CD4-positive, alpha-beta T cell treated with Interleukin-1 beta for 1 hour (primary cell): ENCODE measurements at places on chromosomes 12 and 14.

- DNase-seq, result no peak
Measured at GRCh38 chr12:101455685-101456084, 19.5 kb upstream of the SPIC start.

GRCh38 chr12:66199831-66200509 is 11.0 kb downstream of the IRAK3 start:
- no peak for DNase-seq

GRCh38 chr12:124169577-124170284 is 125.2 kb upstream of the RFLNA start:
- no peak for DNase-seq

DNA sequence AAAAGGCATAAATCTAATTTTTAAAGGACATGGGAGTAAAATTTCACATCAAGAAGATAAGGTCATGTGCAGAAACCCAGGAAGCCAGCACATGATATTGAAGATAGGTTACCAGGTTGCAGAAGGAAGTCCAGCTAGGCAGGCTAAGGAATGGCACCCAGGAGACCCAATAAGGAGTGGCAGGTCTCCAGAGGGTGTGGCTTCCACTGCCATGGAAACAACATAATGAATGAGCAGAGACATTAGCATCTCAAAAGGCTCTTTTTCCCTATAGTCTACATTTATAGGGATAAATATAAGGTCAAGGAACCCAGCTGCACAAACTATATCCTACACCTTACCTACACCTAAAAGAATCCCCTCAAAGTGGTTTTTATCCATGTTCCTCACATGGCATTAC is 275.9 kb downstream of the RPS29 start:
- DNase-seq, result no peak

DNA sequence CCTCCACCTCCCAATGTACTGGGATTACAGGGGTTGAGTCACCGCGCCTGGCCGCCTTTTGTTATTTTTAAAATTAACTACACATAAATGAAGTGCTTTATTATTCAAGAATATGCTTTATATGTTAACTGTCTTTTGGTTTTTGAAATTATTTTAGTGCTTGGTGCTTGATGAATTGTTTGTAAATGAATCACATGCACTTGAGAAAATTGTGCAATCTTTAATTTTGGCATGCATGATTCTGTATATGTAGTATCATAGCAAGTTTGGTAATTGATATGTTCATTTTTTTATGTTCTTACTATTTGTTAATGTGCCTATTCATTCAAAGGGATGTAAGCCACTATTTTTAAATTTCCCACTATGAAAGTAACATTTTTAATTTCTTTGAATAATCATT is 440.9 kb downstream of the NAV3 start:
- no peak for DNase-seq

GRCh38 chr12:31855427-31855826 is 103.8 kb upstream of the RESF1 start:
- DNase-seq, result no peak

DNA sequence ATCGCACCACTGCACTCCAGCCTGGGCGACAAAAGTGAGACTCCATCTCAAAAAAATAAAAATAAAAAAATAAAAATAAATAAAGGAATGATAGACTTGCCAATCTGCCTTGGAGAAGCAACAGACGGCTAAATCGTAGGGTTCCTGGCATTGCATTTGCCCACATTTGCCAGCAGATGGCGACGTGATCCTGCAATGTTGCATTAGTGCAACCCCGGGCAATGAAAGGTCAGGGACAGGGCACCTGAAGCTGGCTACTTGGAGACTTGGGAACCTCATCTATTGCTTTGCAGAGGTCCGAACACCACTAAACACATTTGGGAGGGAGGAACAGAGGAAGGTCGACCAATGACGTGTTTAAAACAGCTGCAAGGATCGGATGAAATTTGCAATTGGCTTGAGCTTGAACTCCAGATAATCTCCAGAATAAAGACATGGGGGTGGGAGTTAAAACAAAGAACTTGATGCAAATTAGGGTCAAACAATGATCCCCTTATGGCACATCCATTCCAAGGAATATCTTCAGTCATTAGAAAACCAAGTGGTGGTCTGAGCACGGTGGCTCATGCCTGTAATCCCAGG is 34.6 kb downstream of the SPRING1 start:
- peak; percentile 66 for DNase-seq

DNA sequence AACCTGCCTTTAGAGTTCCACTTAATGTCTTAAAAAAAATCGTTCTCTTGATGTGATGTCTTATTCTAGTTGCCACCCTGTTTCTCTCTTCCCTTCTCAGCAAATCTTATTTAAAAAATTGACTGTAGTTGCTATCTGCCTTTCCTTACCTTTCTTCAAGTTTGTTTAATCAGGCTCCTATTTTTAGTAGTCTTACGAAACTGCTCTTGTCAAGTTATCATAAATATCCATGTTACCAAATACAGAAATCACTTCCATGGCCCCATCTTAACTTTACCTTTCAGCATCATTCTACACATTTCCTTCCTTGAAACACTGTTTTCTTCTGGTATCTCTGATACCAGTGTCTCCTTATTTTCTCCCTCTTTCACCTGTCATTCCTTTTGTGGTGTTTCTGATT is 227.3 kb downstream of the ERC1 start:
- DNase-seq, result no peak

GRCh38 chr12:10018386-10018785 is 8.0 kb downstream of the CLEC12B start:
- DNase-seq, result no peak

- DNase-seq, result no peak
Measured at GRCh38 chr12:122869207-122869973, 26.5 kb downstream of the VPS37B start.

GRCh38 chr12:98351089-98351488 is 164.3 kb upstream of the TMPO start:
- no peak for DNase-seq

DNA sequence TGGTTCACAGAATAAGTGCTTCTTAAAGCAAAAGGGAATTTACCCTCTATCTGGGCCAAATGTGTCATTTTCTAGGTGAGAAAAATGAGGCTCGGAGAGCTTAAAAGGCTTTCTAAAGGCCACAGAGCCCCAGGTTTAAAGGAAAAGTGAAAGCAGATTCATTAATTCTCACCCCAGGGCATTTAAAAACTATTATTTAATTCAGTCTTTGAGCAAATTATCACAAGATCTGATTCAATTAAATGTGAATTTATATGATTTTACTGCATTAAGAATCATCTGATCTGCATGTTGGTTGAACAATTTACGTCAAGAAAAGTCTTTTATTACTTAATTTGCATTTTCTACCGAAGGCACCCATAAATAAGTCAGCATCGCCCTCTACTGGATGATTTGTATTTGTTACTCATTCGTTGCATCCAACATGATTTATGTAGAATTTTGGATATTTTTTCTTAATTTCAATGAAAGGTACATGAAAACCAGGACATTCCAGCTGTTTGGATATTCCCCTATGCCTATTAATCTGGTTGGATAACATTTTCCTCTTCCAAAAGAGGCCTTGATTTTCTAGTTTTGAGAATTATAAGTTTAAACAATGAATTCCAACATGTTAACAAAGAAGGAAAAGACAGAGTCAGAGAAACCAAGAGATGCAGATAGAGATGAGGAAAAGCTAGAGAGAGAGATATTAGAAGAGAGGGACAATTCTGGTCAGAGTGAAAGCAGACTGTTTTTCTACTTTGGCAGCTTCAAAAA is 19.1 kb upstream of the DHRS7 start:
- DNase-seq, result peak; percentile 79

GRCh38 chr14:104800015-104800770 is 708 bp upstream of the ZBTB42 start:
- peak; percentile 90 for DNase-seq

DNA sequence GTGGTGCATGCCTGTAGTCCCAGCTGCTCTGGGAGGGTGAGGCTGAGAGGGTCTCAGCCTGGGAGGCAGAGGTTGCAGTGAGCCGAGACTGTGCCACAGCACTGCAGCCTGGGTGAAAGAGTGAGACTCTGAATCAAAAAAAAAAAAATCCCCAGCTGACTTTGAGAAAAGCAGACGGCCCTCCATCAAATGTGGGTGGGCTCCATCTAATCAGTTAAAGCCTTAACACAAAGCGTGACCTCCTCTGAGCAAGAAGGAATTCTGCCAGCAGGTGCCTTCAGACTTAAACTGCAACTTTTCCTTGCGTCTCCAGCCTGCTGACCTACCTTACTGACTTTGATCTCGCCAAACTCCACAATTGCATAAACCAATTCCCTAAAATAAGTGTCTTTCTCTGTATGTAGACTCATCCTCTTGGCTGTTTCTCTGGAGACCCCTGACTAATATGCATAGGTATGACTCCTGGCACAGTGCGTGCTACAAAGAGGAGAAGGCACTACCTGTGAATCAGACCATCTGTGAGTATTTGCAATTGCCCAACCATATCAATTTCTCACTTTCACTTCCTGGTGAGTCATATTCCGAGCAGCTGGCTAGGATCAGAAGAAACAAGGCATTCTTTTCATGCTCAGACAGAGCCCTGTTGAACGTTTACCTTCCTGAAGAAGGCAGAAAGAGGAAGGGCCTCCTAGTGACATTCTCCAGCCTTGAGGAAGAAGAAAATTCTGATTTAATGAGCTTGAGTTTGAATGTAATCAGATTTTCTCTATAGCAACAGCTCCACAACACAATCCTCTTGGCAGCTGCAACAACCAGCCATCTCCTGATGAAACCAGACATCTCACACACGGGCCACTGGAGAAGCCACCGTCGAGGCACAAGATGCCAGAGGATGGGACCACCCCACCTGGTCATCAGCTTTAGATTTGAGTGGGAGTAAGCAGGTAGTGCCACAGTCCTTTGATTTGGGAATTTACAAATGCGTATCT is 54.3 kb downstream of the CLMN start:
- peak; percentile 57 for DNase-seq

GRCh38 chr14:57069702-57070101 is 199.0 kb downstream of the EXOC5 start:
- DNase-seq, result no peak

GRCh38 chr14:76034566-76034965 is 49.0 kb downstream of the IFT43 start:
- no peak for DNase-seq

DNA sequence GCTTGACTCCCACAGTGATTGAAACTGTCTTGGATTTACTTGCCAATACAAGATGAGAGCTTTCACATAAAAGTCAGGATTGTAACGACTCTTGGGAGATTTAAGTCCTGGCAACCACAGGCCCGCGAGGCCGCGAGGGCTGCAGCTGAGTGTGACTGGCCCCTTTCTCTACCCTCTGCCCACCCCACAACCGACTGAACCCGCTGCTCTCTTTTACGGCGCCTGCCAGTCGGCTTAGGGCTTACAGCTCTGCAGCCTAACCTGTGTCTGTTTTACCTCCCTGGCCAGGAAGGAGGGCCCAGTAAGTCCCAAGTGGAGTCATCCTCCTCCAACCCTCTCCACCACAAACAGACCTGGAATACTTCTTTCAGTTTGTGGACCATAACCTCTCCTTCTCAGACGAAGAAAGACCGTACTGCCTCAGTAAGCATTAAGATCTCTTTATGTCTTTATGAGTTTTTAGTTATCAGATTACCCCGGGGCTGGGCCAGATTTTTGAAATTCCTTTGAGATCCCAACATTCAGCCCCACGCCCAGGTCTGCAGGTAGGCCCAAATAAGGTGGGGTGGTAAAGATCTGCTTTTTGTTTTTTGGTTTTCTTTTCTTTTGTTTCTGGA is 12.6 kb upstream of the TIGAR start:
- no peak for DNase-seq

DNA sequence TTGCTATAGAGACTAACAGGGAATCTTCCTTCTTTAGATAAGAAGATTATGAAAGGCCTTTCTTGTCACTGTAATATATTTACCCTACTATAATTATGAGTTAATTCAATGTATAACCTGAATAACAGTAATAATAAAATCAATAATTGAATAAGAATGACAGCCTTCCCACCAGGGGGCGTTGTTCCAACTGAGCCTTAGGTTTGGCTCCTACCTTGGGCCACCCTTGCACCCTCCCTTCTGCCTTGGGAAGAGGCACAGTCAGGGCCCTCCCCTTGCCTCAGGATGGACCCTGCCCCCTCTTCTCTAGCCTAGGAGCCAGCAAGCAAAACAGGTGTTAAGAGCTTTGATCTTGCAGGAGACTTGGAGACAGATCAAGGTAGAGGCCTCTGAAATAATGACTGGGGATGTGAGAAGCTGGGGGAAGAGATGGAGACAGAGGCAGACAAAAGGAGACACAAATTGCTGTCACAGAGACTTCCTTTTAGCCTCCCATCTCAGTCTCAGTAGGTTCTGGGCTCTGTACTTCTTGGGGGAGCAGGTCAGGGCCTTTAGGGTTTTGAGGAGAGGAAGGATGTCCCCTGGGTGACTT is 40.1 kb upstream of the CISTR start:
- peak; percentile 2 for DNase-seq

DNA sequence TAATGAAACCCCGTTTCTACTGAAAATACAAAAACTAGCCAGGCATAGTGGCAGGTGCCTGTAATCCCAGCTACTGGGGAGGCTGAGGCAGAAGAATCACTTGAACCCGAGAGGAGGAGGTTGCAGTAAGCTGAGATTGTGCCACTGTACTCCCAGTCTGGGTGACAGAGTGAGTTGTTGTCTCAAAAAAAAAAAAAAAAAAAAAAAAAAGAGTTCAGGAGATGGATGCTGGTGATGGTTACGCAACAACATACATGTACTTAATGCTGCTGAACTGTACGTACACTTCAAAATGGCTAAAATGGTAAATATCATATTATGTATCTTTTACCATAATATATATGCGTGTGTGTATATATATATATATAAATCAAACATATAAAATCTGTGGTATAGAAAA is 29.0 kb downstream of the ACTN1 start:
- peak; percentile 46 for DNase-seq

GRCh38 chr14:102776761-102777710 is at the start of gene TRAF3:
Gene TRAF3 (plus strand): TSS chr14:102777449. CDS start chr14:102870202, 92,753 bp downstream.
- DNase-seq, result peak; percentile 93

DNA sequence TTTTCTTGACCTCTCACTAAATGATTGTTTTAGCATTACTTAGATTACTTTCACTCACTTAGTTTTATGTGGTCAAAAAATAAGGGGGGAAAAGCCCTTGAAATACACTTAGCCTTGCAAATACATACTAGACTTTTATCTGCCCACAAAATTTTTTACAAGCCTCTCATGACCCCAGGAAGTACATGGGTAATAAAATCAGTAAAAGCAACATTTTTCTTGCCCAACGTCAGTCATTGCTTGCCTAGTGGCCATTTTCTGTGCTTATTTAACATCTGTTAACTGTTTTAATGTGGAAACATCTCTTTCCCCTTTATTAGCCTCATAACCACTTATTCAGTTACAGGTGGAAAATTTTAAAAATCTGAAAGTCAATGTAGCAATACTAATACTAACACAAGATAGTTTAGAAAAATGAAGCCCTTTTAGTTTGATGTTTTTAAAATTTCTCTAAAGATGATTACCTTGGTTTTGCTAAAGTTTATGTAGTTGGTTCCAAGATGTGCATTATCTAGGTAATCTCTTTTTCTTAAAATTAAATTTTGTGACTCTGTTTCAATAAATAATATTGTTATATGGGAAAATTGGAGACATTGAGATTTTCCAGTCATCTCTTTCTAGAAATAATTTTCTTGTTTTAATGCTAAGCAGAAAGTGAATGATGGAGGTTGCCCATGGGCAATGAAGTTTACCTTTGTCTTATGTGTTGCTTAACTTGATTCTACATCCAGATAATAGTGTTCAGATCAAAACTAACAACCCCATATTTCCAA is 175.5 kb downstream of the TMTC2 start:
- DNase-seq, result no peak
